ENCODE measurements at places on chromosomes 5 and 9. TPM values are rescaled to one million over a fixed set of nuclear protein-coding genes. Genes with fewer than 3 reads are reported as not detected.
A peak's percentile ranks its signal among the peaks of the same experiment; 100 is the strongest.

RAB3C gene
- total RNA-seq: not detected

HSPA4 gene
- total RNA-seq: 18.0 TPM

IL4 gene
- not detected for total RNA-seq

DNA sequence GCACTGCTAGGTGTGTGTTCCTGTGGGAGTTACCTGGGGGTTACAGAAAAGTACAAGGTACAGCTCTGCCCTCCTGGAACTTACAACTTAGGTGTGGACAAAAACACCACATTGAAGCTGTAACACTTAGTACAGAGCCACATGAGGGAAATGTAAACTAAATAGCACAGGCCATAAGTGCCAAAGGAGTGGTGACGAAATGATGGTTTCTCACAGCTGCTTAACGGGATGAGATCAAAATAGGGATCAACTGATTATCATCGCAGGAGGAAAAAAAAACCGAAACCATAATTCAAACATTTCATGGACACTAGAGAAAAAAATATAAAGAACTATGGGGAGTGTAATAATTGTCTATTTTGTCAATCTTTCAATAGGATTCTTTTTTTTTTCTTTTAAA is 5.9 kb downstream of the LIX1 start:
- DNase-seq: no peak

GRCh38 chr9:70951749-70952727 is 169.4 kb downstream of the TRPM3 start:
- no peak for DNase-seq

GRCh38 chr9:1659363-1659690 is 355.8 kb upstream of the SMARCA2 start:
- no peak for DNase-seq

DNA sequence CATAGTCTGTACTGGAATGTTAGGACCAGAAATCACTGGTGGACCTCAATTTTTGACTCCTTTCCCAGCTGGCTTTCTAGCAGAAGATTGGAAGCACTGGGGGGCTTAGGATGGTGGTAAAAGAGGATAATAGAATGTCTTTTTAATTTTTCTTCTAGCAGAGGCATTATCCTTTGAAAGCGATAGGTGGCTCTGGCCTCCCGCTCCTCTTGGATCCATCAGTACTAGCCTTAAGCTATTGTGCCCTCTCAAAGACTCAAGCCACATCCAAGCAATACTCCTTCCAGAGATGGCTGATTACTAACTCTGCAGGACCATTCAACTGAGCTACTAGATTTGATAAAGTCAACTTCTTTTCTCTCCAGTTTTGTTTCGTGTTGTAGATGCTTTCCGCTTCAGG is 610.6 kb downstream of the CDH12 start:
- DNase-seq: no peak

DNA sequence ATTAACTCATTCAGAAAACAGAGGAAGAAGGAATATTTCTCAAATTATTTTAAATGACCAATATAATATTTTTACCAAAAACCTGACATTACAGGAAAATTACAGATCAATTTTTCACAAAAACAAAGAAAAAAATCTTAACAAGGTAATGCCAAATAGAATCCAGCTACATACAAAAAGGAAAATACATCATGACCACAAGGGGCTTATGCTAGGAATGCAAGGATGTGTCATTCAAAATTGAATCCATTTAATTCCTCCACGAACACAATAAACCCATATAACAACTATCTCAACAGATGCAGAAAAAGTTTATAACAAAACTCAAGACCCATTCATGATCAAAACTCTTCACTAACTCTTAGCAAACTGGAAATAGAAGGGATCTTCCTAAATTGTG is 239.8 kb downstream of the EPB41L4A start:
- no peak for DNase-seq

DNA sequence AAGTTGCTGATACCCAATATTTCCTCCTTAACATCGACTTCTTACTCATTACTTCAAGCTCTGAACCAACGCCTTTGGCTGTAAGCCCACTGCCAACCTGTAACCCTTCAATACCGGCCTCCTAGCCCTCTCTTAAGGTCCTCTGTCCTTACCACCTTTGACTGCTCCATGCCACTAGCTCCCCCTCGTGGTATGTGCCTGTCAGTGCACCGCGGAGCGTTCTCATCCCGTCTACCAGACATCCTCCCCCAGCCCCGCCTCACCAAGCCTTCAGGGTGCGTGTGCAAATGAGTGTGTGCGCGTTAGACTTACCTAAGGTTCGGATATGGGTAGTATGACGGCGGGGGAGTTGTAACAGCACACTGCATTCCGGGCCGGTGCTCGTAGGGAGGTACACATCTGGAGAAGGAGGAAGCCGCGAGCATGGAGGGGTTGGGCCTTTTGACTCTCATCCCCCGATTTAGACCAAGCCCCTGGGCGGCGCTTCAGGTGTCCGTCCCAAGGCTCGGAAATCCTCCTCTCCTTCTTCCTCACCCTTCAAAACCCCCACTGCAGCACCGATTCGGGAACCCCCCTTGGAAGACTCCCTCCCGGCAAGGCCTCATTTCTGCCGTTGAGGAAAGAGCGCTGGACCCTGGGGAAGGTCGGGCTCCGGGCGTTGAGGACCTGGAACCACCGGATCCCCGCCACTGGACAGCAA is 2.8 kb upstream of the MYORG start:
- DNase-seq: peak; percentile 86
